ENCODE measurements at places on chromosomes 6 and 20.

DNA sequence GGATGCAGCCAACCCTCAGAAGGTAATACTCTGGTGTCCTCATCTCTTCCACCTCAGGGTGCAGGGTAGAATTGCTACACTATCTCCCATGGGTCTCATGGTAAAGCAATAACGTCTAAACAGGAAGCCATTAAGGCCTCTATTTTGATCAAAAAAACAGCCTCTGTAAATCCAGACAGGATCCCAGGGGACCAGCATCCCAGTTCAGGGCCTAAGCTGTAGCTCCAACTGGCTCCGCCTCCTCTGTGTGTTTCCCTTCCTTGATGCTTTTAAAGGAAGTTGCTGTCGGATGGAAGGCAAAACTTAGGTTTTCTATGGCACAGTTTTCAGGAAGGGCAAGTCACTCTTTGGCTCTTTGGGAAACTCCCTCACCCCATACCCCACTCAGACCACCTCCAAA is 222.0 kb downstream of the MAFB start:
- peak; percentile 61 for DNase-seq

- DNase-seq: no peak
Observed at GRCh38 chr6:12315292-12316081, 25.3 kb downstream of the EDN1 start.

DNA sequence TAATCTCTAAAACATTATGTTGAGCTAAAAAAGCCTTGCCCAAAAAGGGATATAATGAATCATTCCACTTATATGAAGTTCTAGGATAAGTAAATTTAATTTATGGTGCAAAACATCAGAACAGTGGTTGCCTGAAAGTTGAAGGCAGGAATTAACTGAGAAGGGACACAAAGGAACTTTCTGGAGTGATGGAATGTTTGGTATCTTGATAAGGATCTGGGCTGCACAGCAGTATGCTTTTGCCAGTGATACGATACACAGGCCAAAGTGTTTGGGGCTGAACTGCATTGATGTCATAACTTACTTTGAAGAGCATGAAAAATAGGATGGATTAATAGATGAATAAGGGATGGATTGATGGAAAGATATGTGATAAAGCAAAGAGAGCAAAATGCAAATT is 146.1 kb upstream of the LRFN2 start:
- DNase-seq: no peak

GRCh38 chr6:7270320-7271204 is 42.4 kb downstream of the SSR1 start:
- DNase-seq: no peak

- DNase-seq: peak; percentile 99
Observed at GRCh38 chr6:26123947-26124780, 36.9 kb downstream of the HFE start.

DNA sequence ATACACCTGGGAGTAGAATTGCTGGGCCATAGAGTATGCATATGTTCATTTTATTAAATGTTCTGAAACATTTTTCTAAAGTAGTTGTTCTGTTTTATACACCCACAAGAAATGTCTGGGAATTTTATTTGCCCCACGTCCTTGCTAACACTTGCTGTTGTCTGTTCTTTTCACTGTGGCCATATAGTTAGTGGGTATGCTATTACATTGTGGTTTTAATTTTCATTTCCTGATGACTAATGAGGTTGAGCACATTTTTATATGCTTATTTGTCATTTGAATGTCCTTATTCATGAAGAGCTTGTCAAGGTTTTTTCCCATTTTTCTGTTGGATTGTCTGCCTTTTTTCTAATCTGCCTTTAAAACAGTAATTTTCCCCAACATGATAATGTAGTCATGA is 41.5 kb upstream of the TGM3 start:
- no peak for DNase-seq

- DNase-seq: no peak
Observed at GRCh38 chr20:51029963-51030920, 7.3 kb upstream of the KCNG1 start.

DNA sequence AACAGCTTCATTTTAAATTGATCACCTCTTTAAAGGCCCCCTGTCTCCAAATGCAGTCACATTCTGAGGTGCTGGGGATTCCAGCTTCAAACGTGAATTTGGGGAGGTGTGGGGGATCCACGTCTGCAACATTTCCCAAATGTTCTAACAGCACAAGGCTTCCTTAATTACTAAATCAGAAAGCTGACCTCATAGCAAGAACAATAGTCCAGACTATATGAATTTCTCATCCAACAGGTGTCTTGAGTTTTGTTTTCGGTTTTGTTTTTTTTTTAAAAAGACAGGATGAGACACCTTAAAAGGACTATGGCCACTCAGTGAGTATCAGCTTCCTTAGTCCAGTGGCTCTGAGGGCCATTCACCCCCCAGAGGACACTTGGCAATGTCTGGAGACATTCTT is 11.5 kb downstream of the ATP9A start:
- no peak for DNase-seq

DNA sequence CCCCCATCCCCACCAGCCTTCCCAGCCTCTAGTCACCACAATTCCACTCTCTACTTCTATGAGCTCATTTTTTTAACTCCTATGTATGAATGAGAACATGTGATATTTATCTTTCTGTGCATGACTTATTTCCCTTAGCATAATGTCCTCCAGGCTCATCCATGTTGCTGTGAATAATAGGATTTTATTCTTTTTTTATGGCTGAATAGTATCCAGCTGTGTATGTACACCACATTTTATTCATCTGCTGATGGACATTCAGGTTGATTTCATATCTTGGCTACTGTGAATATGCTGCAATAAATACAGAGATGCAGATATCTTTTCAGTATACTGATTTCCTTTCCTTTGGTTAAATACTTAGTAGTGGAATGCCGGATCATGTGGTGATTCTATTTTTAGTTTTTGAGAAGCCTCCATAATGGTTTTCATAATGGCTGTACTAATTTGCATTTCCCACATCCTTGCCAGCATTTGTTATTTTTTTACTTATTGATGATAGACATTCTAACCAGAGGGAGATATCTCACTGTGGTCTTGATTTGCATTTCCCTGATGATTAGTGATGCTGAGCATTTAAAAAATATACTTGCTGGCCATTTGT is 194.9 kb downstream of the PACRG start:
- no peak for DNase-seq

- peak; percentile 68 for DNase-seq
Observed at GRCh38 chr6:47631269-47631772, 67.1 kb upstream of the ADGRF4 start.

DNA sequence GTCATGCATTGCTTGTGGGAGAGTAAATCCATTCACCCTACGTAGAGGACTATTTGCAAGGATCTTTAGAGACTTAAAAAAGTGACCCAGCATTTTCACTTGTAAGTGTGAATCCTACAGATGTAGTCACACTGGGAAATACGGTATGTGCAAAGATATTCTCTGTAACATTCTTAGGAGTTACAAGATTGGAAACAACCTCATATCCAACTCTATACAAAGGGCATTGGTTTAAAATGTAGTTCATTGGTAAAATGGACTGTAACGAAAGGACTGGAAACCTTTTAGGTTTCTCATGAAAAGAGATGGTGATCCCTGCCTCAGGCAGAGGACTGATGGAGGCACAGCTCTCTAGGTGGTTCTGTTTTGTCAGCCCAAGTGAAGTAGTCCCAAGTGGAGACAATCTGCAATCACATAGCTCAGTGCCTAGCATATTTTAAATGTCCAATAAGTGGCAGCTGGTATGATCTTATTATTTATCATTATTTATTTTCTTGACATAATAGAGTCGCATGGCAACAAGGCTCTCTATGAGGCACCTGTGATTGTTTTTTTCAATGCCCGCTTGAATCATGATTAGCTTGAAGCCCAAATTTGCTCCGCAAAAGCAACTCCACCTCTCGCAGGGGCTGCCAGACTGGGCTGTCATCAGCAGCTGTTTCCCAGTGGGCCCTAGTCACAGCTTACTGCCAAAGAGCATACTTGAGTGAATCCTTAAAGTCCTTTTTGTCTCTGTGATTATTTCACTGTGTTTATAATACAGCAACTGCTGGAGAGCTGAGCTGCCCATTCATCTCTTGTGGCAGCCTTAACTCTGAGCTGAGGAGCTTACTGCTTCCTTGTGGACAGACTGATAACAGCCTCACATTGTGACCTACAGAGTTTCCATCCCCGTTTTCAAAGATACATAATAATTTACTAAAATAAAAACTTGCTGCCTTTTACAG is 19.8 kb upstream of the ENPP1 start:
- DNase-seq: no peak

GRCh38 chr20:61353261-61354000 is 101.4 kb downstream of the CDH4 start:
- DNase-seq: no peak

DNA sequence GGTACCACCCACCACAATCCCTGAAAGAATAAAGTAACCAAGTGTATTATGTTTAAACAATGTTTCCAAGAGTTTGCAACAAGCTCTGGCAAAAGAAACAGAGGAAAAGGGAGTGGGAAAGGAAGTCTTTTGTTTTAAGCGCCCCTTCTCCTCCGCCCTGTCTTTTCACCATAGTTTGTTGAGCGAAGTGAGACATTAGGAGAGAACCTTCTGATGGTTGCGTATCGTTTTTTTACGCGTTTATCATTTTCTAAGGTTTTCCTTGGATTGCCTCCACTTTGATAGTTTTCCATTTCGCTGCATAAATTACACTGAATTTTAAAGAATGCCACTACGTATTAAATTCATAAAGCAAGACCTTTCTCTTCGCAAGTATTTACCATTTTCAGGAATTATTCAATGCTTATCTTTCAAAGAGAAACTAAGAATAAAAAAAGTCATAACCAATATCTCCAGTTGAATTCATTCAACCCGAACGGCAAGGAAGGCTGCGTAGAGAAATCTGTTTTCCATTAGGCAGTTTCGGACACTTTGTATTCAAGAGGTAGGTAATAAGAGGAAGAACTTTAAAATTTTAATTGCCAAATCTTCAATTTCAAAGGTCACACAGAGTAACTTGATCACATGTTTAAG is 920 bp upstream of the EPHA7 start:
- DNase-seq: peak; percentile 17

- no peak for DNase-seq
Observed at GRCh38 chr6:136685540-136686108, 106.7 kb downstream of the MAP3K5 start.

GRCh38 chr6:31474871-31475286 is 23.1 kb upstream of the MICB start:
- no peak for DNase-seq

GRCh38 chr6:106763361-106763760 is 134.0 kb downstream of the QRSL1 start:
- no peak for DNase-seq

GRCh38 chr6:169167581-169168301 is 85.9 kb downstream of the THBS2 start:
- DNase-seq: no peak

DNA sequence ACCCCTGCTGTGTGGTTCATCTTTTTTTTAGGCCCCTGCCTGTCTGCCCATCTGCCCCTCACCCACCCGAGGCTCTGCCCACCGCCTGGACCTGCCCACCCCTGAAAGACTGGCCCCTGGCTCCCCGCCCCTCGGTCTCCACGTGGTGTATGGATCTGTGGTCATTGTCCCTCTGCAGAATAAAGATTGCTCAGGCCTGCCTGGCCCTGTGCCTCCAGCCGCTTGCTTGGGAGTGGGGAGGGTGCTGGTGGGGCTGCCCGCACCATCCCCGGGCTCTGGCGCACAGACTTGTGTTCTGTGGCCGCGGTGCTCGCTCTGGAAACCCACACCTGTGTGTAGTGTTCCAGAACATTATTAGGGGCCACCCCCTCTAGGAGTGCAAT is 1.6 kb downstream of the MAP1LC3A start:
- DNase-seq: no peak

DNA sequence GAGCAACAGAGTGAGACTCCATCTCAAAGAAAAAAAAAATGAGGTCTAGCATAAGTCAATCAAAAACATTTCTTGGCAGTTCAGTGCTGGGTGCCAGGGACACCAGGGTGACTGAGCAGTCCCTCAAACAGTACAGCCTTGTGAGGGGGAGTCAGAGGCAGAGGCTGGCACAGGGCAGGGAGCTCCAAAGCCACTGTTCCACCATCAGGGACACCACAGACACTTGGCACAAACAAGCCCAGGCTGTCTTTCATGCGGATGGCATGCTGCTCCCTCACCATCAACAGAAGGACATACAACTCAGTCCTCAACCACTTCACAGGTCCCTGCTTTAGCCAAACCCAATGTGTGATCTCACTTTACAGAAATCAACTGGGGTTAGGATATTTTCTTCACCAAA is 36.0 kb upstream of the GRM4 start:
- DNase-seq: no peak

- peak; percentile 99 for DNase-seq
Observed at GRCh38 chr20:14337400-14338171, at the start of gene FLRT3. TSS of gene FLRT3 (minus strand) at chr20:14337612. CDS start at chr20:14327506, 10,106 bp downstream.

DNA sequence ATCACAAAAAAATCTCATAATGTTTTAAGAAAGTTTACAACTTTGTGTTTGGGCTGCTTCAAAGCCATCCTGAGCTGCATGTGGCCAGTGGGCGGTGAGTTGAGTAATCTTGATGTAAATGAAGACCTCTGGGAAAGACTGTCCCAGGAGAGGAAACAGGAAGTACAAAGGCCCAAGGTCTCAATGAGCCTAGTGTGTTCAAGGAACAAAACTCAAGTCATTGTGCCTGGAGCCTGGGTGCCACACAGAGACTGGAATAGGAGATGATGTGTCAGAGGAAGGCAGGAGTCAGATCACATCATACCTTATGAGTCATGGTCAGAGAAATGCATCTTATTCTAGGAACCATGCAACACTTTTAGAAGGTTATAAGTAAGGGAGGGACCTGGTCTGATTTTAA is 51.5 kb downstream of the COL19A1 start:
- no peak for DNase-seq

DNA sequence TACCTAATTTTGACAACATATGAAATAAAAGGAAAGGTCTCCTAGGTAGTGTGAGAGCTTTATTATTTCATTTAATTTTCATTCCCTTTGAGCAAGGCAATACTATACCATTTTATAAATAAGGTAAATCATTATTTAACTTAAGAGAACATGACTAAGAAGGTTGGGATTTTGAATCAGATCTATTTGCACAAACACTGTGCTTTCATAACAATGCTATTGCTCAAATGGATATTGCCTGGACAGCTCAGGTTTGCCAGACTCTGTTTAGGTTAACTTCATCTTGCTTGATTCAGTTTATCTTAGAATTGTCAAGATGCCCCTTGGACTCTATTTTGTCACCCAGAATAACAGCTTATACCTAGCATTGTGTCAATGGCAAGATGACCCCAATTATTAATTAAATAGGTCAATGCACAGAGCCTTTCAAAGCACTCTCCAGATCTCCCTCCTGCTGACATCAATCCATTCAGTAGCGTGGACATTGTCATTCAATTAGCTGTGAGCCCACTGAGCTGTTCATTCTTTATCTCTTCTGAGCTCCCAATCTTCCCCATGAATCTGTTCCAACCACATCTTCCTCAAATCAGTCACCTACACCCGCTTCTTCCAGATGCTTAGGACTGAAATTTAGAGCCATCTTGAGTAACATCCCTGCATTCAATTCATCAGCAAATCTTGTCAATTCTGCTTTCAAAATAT is 42.1 kb upstream of the TMEM30A start:
- peak; percentile 17 for DNase-seq

GRCh38 chr6:144170044-144170443 is 19.7 kb downstream of the STX11 start:
- no peak for DNase-seq

Measured in SK-N-DZ (cell line).